ENCODE measurements at places on chromosomes 3 and 15.

DNA sequence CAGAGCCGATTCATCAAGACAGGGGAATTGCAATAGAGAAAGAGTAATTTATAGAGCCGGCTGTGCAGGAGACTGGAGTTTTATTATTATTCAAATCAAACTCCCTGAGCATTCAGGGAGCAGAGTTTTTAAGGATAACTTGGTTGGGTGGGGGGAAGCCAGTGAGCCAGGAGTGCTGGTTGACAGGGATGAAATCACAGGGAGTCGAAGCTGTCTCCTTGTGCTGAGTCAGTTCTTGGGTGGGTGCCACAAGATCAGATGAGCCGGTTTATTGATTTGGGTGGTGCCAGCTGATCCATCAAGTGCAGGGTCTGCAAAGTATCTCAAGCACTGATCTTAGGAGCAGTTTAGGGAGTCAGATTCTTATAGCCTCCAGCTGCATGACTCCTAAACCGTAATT lies 95.4 kb upstream of the CCDC80 start:
- no peak for DNase-seq

DNA sequence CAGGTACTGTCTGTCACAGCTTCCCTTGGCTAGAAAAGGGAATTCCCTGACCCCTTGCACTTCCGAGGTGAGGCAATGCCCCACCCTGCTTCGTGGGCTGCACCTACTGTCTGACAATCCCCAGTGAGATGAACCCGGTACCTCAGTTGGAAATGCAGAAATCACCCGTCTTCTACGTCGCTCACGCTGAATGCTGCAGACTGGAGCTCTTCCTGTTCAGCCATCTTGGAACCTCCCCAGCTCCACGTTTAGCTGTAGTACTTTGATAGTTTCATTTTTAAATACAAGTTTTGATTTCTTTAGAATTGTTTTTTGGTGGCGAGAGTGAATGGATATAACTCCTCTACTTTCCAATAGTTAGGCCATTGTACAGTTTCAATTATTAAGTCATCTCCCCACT lies 17.8 kb upstream of the HDGFL3 start:
- no peak for DNase-seq

DNA sequence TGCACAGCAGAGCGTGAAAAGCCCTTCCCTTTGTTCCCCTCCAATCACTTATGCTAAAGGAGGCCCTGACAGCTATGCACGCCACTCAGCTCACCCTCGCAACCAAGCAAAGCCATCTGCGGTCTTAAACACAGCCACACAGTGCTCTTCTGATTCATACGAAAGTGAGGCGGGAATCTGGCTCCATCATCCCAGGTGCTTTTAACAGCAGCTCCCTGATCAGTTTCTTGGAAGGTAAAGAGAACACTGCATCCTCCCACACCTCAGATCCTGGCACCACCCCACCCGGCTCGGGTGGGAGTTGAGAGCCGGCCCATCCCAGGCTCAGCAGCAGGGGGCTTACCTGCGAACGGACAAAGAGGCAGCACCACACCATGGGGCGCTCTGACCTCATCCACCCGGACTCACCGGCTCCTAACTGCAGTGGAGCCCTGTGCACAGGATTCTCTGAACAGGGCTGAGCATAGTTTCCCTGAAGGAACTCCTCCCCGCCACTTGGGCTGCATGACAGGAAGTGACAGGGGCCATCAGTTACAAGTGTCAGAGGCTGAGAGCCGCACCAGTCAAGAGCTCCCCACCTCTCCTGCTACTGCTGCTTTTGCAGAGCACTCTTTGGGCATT lies 114.3 kb upstream of the ARHGEF3 start:
- no peak for DNase-seq

- DNase-seq, result no peak
These were observed 116.8 kb downstream of the CHST2 start for GRCh38 chr3:143236226-143236964.

DNA sequence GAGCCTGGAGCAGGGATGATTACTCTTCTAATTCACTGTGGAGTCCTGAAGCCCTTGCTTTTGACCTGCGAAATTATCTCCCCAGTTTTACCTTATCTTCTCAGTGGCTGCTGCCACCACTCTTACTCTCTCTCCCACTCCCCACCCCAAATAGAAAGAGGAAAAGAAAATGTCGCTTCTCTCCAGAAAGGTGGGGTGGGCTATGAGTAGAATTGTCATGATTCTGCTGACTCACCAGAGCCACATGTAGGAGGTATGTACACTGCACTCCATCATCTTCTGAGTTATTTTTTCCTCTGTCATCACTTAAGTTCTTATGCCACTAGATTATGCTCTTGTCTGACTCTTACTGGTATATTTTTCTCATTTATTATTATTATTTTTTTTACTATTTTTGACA lies 43.9 kb upstream of the TMEM158 start:
- no peak for DNase-seq

DNA sequence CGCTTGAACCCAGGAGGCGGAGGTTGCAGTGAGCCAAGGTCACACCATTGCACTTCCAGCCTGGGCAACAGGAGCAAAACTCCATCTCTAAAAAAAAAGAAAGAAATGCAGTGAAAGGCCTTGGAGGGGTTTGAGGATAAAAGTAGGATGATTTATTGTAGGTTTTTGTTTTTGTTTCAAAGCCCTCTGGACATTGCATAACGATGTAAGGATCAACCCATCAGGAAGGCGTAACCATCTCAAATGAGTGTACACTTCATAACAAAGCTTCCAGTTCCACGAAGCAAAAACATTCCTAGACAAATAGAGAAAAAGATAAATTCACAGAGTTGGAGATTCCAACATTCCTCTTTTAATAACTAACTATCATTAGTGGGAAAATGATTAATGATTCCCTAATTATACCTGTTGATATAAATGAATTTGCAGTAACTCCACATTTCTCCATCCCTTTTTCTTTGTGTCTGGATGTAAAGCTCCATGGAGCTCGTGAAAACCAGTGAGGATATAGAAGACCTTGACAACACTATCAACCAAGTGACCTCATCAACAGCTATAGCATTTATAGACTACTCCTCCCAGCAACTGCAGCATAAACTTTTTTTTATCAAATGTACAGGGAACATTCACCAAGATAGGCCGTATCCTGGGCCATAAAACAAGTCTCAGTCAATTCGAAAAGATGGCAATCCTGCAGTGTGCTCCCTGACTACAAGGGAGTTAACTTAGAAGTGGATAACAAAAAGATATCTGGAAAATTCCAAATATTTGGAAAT lies 48.7 kb upstream of the PPP4R2 start:
- DNase-seq, result no peak

GRCh38 chr15:93121107-93121506 lies 32.1 kb upstream of the RGMA start:
- no peak for DNase-seq

DNA sequence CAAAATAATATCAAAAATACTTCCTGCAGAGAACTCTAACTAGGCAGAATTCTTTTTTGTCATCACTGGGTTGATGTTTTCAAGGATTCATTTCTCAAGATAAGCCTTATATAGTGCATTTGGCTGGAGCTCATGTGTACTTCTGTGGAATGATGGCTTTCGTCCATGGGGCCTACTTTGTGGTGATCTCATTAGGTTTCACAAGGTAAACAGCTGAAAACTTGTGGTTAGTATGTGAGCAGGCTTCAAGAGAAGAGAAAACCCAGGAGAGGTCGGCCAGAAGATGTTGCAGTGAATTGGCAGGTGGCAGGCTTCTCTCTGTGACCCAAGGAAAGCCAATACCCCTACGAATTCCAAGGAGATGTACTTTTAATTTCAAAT lies 121.4 kb upstream of the PHLDB2 start:
- no peak for DNase-seq

All from NCI-H1436 (cell line).